ENCODE measurements at places on chromosomes 11 and 22.

DNA sequence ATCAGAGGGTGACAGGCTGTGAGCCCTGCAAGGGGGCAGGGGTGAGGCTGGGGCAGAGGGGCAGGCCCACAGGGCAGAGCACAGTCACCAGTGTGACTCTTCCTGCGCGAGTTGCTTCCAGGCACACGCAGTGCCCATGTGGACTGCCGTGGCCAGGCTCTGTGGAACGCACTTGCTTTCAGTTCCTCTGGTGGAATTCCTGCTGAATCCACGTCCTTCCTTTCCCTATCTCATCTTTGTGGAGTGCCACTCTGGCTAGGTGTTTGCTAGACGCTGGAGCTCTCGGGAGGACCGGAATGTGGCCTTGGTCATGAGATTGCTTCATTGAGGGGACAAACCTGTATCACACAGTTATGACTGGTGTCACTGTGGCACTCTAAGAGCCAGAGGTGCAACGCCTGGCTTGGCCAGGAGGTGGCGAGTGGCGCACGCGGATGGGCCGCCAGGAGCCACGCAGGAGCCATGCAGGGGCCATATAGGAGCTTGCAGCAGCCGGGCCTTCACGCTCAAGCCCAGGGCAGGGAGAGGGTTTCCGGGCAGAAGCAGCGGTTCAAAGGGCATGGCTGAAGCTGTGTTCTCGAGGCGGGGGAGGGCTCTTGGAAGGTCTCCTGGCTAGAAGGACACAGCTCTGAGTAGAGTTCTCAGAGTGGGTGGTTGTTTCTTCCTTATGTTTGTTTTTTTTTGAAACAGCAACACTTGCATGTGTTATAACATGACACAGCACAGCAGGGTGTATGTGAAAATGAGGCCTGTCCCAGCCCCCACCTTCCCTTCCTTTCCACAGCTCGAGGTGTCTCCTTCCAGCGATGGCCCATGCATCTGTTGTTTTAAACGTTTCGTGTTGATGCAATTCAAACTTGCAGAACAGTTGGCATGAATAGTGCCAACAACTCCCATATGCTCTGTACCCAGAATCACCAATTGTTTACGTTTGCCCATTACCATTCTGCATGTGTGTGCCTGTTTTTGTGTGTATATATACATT, 36.2 kb downstream of the TBC1D22A start:
- no peak for DNase-seq

DNA sequence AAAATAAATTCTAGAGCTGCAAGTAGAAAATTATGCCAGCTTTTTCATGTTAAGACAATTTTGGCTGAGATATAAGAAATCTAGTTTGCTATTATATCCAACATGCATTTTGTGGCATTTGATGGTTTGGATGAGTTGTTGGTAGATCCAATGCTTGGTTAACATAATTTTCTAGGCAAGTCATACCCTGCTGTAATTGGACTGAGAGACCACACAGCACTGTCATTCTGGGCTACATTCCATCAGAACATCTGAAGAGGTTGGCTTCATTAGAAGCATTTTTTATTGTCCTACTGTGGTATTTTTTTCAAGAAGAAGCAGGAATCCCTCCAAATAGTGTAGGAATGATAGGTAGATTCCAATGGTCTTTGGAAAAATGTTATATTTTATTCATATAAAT, 561.0 kb downstream of the LUZP2 start:
- DNase-seq: no peak

DNA sequence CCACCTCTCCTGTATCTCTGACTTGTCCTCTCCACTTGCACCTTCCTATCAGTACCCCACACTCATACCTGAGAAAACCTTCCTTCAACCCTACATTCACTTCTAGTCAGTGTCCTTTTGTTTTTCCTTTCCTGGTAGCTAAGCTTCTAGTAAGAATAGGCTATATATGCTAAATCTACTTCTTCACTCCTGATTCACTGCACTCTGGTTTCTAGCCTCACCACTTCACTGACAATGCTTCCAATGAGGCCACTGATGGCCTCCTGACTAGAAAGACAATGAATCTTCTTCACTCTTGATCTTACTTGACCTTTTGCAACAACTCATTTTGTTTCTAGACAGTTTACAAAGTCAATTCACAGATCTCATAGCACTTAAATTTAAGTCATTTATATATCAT, 52.0 kb downstream of the RELT start:
- DNase-seq: no peak

DNA sequence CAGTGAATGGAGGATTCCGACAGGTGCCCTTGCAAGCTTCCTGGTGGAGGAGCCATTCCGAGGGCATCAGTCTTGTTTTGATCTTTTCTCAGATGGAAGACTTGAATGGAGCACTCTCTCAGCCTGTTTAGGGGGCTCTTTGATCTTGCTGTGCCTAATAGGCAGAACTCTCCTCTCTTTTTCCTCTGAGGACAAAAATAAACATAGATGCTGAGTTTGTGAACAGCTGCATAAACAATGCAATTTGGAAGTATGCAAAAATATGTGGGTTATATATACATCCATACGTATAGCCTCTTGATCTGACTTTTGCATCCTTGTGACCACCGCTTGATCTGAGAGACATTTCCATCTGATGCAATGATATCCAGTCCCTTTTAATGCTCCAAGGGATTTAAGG, 29.1 kb downstream of the BARX2 start:
- DNase-seq: no peak

DNA sequence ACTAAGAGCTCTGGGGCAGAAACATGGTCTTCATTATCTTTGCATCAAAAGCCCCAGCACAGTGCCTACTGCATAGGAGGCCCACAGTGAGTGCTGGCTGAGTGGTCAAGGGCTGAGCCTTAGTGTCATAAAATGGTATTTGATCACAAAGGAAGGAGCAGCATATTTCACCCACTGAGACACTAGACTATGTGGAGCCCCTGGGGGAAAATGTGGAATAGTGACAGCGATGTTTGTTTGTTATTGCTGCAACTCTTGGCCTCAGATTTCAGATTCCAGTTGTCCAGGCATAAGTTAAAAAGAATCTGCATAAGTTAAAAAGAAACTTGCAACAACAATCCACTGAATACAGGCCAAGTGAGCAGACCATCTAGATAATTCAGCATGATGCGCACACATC, 7.0 kb downstream of the KIRREL3 start:
- no peak for DNase-seq

GRCh38 chr11:19819148-19819547, 106.5 kb downstream of the NAV2 start:
- peak; percentile 93 for DNase-seq

DNA sequence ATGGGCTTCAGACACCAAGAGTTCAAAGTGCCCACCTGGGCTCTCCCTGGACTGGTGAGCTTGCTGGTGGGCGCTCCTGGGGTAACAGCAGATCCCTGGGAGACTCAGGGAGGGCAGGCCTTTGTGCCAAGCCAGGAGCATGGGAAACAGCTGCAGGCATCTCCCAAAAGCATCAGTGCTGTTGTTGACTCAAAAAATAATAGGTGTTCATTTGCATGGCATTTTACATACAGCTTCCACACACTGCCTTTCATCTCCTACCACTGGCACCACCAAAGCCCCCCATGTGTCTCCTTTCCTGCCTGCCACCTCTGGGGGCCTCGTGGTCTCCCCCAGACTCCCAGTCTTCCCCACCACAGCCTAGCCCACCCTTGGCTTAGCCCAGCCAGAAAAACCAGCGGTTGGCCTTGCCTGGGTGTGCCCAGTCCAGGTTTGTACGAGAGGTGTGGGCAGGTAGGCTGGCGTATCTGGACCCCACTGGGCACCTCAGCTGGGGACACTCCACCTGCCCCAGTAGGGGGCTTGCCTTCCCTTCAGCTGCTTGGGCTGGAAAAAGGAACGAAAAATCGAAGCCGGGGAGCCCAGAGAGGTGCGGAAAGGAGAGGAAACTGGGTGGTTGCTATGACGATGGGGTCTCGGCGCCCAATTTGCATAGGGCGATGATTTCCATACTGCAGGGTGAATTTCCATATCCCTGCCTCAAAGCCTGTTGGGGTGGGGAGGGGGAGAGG, 15.0 kb downstream of the POU2F3 start:
- DNase-seq: peak; percentile 5

DNA sequence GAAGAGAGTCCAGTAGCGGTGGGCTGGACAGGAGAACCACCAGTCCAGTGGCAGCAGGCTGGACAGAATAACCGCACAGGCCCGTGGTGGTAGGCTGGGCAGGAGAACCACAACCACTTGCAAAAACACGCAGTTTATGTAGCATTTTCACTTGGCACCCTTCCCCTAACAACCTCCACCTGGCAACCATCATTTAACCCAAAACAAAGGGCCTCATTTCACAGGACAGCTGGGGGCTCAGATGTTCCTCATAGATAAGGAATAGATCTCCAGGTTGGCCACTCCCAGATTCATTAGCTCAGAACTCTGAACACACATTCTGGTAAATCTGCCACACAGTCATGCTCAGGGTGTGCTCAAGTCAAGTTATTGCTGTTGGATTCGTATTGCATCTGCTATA, 41.2 kb downstream of the SYTL2 start:
- DNase-seq: no peak

GRCh38 chr22:43885786-43886185, 6.0 kb downstream of the PNPLA5 start:
- DNase-seq: no peak

GRCh38 chr11:97269527-97269926, 879.7 kb downstream of the JRKL start:
- DNase-seq: no peak

DNA sequence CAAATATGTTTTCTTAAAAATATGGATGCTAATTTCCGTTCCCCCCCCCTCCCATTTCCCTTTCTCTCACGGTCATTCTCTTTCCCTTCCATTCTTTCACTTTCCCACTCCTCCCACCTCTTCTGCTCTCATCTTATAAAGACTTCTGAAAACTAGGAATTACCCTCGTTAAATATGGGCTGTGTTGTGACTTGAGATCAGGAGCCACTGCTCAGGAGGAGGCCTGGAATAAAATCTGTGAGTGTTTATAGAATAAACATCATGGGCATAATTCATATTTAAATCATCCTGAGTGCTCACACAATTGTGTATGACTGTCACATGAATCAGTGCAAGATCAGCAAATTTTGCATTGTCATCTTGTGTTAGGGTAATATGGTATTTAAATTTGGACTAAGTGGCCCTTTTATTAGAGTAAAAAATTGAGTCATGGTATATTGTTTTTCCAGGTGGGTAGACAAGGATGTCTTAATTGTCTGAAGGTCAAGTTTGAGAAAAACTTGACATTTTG, 208.0 kb downstream of the DDX10 start:
- no peak for DNase-seq

- DNase-seq: no peak
Measured at GRCh38 chr11:122265981-122266380, 150.0 kb upstream of the BLID start.

- DNase-seq: no peak
Measured at GRCh38 chr11:119149018-119149785, at the start of gene ABCG4. TSS of gene ABCG4 (plus strand) at chr11:119149052. CDS start at chr11:119149966, 914 bp downstream.

GRCh38 chr11:66421492-66422205, 814 bp downstream of the NPAS4 start:
- DNase-seq: no peak

DNA sequence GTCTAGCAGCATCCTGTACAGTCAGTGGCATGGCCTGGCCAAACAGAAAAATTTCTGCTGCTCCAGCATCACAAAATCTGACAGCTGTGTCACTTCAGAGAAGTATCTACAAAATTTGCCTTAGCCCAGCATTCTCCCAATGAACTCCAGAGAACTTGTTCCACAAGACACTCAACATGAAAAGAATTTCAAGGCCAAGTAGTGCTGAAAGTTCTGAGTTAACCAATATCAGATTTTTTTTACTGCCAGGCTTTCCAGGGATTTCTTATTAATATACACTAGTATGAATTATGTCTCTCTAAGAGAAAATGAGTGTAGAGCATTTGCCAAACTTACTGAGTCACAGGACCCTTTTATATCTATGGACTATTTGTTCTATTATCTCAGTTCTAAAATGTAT, 68.8 kb downstream of the OR5AK2 start:
- no peak for DNase-seq

- no peak for DNase-seq
Measured at GRCh38 chr22:32342977-32343376, 14.7 kb upstream of the RFPL3 start.

GRCh38 chr11:73239571-73240189, 21.6 kb downstream of the P2RY2 start:
- no peak for DNase-seq

GRCh38 chr11:7306900-7307299, 55.2 kb downstream of the SYT9 start:
- no peak for DNase-seq

DNA sequence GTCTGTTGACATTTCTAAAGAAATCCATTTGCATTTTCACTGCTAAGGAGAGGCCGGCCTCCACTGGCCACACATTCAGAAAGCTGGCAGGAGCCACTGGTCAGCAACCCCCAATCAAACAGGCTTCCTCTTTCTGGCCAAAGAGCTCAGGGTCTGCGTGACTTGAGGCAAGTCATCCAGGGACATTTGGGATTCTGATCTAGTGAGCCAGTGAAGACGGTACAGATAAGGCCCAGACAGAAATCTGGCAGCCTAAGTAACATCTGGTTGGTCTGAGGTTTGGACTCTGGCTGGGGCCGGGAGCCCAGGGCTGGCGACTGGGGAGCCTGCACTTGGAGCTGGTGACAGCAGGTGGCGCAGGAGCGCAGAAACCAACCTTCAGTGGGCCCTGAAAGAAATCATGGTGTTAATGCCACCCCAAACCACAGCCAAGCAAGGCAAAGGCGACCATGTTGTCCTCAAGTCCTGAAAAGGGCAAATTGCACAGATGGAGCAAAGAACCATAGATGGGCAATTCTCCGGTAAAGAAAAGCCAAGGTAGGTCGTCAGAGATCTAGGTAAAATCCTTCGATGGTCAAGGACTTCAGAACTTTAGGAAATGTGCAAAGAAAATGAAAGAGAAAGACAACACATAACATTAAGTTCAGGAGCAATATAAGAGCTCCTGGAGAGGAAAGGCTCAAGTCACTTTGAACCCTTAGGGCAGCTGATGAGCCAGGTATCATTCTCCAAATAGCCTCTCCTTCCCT, 99.4 kb upstream of the BLID start:
- DNase-seq: no peak

- DNase-seq: no peak
Measured at GRCh38 chr11:105229257-105229656, 89.7 kb upstream of the CARD18 start.

GRCh38 chr11:54832676-54833075, 126.0 kb downstream of the OR4A5 start:
- no peak for DNase-seq

DNA sequence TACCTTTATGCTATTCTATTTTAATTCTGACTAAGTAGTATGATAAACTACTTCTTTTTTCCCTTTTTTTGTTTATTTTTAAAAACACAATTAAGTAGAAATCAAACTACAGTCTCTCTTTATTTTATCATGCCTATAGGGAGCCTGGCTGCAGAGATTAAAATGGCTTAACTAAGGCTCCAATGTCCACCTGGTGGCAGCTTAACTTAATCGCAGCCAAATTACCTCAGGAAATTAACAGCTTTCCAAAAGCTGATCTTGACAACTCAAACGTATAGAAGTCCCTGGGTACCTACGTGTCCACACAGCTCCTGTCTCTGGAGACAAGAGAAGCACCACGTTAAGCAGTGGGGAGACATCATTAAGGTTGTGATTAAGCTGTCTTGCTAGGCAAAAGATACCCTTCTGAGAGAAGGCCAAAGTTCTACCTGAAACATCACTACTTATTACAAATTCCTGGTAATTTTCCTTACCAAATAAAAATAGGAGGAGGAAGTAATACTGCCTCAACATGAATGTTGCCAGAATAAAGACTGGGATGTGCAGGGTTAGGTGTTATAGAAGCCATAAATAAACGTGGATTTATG, 63.2 kb upstream of the SNX19 start:
- DNase-seq: no peak

- no peak for DNase-seq
Measured at GRCh38 chr11:79059141-79059540, 381.7 kb downstream of the TENM4 start.

GRCh38 chr11:66247295-66247694, 21.1 kb upstream of the RAB1B start:
- no peak for DNase-seq

Data from DMS153 (cell line).